ENCODE measurements at places on chromosomes 7 and 10.

DNA sequence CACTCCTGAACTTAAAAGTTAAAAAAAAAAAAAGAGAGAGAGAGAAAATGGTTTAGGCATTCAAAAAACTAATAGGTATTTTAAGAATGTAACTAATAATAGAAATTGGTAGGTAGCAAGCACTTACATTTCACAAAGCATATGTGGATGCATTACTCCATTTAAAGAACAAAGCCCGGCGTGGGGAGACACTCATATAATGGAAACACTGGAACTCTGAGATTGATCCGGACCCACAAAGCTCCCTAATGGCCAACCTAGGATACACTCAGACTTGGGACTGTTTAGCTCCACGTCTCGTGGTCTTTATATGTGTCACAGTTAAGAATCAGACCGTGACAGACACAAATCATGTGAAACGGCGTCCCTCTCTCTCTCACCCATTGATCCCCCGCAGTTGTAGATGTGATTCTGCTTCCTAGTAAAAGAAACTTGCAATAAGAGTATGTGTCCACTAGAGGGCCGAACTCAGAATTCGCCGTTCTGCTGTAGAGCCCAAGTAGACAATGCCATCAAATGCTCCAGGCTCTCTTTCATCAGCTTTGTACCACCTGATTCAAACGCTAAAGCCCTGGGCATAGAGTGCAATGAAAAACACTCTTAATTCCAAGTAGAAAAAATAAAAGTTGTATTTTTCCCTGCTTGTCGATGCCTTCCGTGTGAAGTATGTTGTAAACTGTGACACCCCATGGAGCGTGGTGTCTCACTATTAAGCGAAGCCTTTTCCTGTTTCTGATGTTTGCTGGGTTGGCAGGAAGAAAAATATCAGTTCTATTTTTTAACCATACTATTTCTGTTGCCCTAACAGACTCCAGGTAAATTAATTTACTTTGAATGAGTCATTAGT, 429.0 kb upstream of the MTPN start:
- peak; percentile 52 for DNase-seq

- peak; percentile 87 for DNase-seq
Observed at GRCh38 chr7:1924258-1924817, 254.3 kb downstream of the ELFN1 start.

DNA sequence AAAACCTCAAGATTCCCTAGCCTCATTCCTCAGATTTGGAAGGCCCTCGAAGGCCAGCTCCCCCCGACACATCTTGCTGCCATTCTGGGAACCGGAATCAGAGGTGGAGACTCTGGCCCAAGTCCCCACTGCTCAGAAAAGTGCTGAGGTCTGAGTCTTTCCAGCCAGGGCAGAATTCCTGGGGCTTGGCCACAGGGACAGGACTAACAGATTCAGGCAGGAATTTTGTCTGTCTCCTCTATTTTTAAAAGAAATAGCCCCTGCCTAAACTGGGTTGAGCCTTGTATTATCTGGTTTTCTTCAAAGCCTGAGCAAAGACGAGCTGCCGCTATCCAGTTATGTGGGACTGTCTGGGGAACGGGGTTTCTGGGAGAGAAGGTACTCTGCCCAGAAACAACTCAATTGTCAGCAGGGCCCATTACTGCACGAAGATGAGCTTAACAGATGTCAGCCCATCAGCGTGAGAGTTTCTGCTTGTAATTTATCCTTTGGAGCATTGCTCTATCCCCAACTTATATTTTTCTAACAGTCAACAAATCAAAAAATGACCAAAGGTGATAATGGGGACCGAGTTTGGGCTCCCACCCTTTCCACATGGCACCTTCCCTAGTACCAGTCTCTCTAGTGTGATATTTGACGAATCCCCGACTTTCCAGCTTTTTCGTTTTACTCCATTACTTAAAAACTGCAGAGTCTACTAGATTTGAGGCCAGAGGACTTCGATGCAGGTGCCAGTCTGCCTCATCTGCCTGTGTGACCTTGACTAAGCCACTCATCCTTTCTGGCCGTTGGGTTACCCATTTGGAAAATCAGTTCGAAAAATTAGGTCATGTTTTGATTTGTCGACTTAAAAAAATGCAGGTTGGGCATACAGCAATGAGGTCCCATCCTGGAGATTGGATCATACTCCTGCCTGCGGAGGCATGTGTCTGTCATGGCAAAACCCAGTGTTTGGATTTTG, 110.9 kb downstream of the WDR11 start:
- no peak for DNase-seq

GRCh38 chr10:71347587-71348395, 28.7 kb downstream of the SLC29A3 start:
- no peak for DNase-seq

- DNase-seq = no peak
Observed at GRCh38 chr7:74039337-74039736, 11.4 kb downstream of the ELN start.

DNA sequence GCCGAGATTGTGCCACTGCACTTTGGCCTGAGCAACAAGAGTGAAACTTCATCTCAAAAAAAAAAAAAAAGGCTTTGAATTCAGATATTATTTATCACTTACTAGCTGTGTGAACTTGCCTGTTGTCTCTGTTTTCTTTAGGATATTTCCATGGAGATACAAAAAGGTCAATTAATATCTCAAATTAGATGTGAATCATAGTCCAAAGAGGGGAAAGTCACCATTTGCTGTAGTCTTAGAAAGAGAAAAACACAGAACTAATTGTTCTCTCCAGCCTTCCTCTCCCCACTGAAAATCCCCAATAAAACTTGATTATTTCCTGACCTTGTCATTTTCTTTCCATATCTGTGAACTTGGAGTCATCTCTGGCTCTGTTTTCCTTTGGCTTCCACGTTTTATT, 21.2 kb downstream of the HEPACAM2 start:
- DNase-seq = no peak

DNA sequence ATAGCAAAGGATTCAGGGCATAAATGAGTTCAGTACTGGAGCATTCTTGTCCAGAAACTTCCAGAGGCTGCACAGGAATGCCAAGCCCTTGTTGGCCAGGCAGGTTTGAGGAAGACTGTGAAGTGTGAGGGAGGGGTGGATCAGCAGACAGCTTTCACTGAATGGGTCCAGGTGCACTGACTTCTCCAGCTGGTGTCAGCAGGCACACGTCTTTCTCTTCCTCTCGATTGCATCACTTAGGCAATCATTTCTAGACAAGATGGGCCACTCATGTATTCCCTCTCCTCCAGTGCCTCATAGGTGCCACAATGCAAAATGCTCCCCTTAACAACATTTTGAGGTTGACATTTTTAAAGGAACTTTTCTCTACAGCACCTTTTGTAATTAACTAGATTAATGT, 15.6 kb upstream of the PLEKHS1 start:
- peak; percentile 12 for DNase-seq

DNA sequence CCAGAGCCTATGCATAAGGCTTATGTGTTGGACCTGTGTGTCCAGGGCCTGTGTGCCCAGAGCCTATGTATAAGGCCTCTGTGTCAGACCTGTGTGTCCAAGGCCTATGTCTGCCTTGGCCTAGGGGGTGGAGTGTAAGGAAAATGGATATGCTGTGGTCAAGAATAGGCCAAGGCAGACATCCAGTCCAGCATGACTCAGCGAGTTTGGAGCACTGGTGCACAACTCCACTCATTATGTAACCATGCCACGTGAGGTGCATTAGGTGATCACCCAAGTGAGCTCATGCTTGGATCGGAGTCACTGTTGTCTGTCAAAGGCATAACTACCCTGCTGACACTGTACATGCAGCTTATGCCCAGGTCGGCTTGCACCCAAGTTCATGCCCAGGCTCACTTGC, 238.9 kb downstream of the CACNA2D1 start:
- peak; percentile 93 for DNase-seq

GRCh38 chr7:77288676-77289320, 89.2 kb upstream of the FGL2 start:
- DNase-seq = no peak

GRCh38 chr7:11702938-11703337, 129.1 kb downstream of the THSD7A start:
- no peak for DNase-seq

- no peak for DNase-seq
Observed at GRCh38 chr7:155455132-155455693, 2.7 kb upstream of the EN2 start.

DNA sequence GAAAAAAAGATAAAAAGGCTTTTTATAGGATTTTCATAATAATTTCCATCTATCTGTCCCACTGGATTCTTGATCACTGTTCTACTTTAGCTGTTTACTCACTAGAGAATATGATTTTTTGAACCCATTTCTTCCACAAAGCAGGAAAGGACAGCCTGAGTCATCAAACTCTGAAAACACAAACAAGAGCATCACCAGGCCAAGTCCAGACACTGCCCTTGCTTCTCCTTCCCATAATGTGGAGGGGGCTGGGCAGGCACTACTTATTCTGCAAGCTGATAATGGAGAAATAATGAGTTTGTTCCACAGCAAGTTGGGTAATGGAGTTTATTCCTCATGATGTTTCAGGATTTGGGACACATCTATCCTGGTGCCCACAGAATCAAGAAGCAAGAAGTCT, 13.0 kb upstream of the KCNIP2 start:
- peak; percentile 72 for DNase-seq

DNA sequence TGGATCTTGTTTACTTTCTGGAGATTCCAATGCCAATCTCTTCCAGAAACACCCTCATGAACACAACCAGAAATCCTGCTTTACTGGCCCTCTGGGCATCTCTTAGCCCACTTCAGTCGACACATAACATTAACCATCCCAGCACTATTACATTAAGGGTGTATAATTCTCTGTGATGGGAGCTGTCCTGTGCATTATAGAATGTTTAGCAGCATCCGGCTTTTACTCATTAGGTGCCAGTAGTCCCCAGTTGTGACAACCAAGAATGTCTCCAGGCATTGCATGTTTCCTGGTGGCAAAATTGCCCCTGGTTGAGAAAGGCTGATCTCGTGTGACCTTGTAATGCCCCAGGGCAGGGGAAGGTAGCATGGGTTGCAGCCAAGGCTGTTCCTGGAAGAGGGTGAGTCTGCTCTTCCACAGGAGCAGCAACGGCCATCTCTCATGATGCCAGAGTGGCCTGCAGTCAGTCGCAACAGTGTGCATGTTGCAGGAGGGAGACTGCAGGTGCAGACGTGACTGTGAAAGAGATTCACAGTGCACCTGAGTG, 2.6 kb upstream of the DDC start:
- no peak for DNase-seq

- no peak for DNase-seq
Observed at GRCh38 chr10:50874723-50875122, 10.7 kb downstream of the A1CF start.

GRCh38 chr10:43383204-43383971, 12.0 kb downstream of the FXYD4 start:
- no peak for DNase-seq

GRCh38 chr10:70317943-70318318, 34.1 kb upstream of the NPFFR1 start:
- DNase-seq = no peak

- DNase-seq = peak; percentile 53
Observed at GRCh38 chr7:21580073-21580521, 37.3 kb downstream of the DNAH11 start.

DNA sequence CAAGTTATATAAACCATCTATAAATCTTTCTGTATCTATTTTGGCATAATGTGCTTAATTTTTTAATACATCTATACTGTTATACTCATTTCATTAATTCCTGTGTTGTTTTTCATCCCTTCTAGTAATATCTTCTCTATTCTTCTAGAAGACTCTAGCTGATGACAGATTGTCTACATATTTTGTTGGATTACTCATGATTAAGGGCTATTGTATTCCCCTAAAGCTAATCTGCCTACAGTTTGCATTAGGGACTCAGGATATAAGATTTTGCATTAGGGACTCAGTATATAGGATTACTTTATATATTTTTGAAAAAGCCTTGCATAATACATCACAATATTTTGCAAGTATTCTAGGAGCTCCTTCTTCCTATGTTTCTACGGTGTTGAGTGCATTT, 8.3 kb upstream of the SEMA3A start:
- DNase-seq = no peak

DNA sequence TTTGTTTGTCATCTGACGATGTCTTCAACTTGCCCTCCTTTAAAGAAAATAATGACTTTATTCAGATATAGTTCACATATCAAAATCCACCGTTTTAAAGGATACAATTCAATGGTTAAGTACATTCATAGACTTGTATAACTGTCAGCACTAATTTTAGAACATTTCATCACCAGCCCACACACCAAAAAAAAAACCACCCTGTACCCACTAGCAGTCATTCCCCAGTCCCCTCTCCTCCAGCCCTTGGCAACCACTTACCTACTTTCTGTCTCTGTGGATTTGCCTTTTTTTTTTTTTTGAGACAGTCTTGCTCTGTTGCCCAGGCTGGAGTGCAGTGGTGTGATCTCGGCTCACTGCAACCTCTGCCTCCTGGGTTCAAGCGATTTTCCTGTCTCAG, 5.3 kb upstream of the HILPDA start:
- no peak for DNase-seq

DNA sequence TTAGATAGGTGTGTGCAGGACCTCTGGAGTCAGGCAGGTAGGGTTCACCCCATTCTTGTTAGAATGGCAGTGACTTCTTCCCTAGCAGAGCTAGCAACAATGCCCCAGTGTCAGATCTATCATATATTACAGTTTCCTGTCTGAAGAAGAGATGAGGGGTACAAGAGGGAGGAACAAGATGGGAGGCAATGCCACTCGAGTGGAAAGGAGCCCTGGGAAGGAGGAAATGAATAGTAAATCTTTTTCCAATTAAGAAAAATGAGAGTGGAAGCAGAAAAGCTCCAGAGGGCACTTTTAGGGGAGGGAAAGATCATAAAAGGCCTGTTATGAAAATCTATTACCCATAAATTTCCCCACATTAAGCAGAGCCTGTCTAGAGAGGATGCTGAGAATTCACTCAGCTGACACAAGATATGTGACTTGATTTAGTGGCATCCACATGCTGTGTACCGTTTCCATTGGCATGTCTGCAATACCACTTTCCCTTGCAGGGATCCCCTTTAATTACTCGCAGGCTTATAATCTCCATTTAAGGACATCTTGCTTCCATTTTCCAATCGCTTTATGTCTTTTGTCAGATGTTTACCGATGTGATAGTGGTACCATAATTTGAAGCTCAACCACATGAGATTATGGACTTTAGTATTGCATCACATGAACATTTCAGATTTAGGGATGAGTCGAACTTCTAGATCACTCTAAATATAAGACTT, 70.0 kb upstream of the AGBL3 start:
- DNase-seq = no peak

Measured in fibroblast of mammary gland (primary cell).